ENCODE measurements at places on chromosomes 3 and 15. TPM values are rescaled to one million over a fixed set of nuclear protein-coding genes. Genes with fewer than 3 reads are reported as not detected.

The TCF12 gene
- total RNA-seq = 67.8 TPM

The U2SURP gene
- total RNA-seq = 126 TPM

The OSTN gene
- total RNA-seq = not detected

The ITIH1 gene
- total RNA-seq = not detected

The TMEM108 gene
- not detected for total RNA-seq

The ECT2 gene
- 128 TPM for total RNA-seq
